ENCODE measurements at places on chromosomes 4 and X.

DNA sequence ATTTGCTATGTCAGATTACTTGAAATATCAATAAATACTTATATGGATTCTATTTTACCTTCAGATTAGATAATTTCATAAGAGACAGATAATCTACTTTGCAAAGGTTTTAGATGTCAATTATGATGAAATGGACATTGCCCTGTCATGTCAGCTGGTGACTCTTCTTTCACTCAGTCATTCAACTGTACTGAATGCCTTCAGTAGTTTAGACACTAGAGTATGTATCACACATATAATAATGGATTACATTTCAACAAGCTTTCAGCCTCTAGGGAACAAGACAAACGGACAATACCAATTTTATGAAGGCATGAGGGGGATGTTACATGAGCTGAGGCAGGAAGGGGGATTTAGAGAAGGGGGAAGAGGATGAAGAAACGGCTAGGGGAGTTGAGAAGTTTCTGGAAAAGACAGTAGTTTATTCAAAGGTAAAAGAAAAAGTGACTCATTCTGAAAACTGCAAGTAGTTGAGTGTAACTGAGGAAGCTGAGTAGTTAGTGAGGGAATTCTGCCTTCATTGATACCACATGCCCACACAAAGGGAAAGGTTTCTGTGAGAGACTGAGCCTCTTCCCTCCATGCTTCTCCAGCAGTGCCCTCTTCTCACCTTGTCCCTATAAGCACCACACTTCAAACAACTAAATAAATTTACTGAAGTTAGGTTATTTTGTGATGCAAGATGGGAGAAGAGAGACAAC lies 25.7 kb downstream of the SLC9B2 start:
- DNase-seq, result no peak

DNA sequence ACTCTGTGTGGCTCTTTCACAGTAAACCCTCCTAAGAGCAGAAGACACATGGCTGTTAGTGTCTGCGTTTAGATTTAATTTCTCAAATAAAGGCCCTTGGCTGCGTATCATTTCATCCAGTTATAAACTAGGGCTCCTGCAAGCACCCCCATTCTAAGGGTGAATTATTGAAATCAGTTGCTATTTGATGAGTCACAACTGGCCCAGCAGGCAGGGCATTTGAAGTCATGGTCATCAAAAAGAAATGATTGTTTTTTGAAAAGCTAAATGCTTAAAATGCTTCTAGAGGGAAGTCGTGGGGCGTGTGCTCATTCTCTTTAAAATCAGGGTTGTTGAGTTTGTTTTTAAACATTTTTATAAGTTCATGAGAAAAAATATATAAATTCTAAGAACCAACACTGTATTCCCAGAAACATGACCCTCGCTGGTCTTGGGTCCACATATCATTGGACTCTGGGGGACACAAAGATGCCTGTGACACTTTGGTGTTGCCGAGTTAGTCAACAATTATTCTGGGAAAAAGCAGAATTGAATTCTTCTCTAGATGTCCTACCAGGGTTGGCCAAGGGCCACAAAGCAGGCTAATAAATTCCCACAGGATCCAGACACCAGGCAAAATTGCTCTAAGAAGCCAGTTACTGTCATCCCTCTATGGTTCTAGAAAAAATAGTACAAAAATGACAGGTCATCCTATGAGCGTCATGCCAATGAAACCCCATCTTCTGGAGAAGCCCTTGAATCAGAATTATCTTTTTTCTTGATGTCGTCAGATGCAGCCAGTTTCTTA lies 99.5 kb upstream of the MYOZ2 start:
- DNase-seq, result no peak

GRCh38 chr4:41644915-41645295 lies 103.6 kb downstream of the PHOX2B start:
- no peak for DNase-seq

GRCh38 chr4:73211968-73212367 lies 46.6 kb downstream of the ANKRD17 start:
- DNase-seq, result peak; percentile 23

DNA sequence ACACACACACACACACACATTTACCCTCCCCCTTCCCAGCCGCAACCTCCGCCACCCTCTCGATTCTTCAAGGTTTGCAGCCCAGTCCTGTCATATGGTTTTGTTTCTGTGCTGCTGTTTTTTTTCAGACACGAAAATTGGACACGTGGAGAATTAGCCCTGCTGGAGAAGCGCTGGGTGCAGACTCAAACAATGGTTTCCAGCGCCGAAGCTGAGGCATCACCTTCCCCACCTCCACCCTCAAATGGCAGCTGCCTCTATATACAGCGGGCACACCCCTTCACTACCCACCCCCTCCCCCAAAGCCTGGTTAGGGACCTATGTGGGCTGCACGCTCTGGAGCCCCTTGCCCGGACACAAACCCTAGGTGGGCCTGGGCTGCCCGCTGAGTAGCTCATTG lies 87.9 kb downstream of the BCOR start:
- DNase-seq, result no peak

DNA sequence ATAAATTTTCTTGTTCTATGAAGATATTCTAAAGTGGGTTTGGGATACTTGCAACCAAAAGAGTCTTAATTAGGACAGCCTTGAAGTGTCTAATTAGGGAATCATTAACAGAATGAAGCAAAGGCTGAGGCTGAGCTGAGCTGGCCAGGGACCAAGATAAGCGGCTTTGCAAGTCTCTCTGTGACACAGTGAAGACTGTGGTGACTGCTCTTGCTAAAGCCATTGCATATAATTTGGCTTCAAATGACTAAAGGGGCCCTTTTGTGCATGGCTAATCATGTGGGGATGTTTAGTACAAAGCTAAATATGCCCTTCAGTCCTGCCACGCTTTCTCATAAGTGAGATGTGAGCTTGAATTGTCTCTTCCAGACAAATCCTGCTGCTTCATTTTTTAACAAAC lies 31.2 kb upstream of the GYPA start:
- no peak for DNase-seq

DNA sequence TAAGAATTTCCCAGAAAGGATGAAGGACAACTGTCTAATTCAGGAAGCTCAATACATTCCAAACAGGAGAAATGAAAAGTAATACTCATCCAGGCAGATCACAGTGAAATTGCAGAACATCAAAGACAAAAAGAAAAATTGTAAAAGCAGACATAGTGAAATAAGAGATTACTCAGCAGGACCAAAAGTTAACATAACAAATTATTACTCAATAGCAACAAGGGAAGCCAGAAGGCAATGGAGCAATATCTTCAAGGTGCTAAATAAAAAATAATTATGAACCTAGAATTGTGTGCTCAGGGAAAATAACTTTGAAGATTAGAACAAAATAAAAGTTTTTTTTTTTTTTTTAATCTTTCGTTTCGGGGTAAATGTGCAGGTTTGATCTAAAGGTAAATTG lies 30.5 kb upstream of the ENPP6 start:
- DNase-seq, result no peak

- no peak for DNase-seq
Measured at GRCh38 chr4:23923141-23923540, 33.3 kb upstream of the PPARGC1A start.

DNA sequence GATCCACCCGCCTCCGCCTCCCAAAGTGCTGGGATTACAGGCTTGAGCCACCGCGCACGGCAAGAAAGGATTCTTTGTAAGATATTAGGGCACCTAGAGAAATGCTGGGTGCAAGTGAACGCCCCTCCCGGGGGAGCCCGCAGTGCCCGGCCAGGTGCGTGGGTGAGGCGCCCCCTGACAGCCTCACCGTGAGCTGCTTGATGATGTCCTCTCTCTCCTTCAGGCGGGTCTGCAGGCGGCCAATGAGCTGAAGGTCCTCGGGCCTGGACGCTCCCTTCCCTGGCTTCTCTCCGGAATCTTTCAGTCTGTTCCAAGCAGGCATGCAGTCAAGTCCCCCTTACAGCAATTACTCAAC lies 21.9 kb downstream of the MED28 start:
- no peak for DNase-seq

GRCh38 chrX:129638917-129639316 lies 15.8 kb downstream of the APLN start:
- DNase-seq, result no peak

DNA sequence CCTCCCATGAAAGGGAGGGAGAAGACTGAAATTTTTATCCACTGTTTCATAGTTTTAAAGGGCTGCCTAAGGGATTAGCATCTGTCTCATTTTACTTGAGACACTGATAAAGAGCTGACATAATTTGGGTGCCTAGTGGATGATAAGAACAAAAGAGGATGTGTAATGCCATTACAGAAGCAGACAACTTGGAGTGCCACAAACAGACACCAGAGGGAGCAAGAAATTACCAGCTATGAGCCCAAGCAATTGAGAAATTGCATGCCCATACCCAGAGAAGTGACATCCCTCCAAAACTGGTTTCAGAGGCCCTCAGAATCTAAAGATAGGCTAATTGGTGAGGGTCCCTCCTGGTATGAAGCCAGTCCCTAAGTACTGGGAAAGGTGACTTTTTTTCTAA lies 38.5 kb upstream of the POU3F4 start:
- peak; percentile 25 for DNase-seq

DNA sequence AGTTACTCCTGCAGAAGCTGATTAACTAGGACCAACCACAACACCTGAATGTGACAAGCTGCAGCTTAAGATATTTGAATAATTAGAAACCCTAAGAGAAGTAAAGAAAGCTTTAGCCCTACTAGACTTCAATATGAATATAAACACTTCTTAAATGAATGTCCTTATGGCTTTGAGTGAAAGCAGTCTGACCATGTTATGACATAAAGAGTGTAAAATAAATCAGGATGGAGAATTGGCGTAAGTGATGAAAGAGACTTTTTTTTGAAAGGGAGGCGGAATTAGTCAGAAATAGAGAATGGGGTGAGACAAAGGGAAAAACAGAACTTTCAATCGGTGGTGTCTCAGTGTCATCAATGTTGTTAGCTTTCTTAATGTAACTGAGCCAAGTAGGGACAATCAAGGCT lies 117.2 kb upstream of the MAGEB16 start:
- DNase-seq, result no peak

- no peak for DNase-seq
Measured at GRCh38 chrX:123093792-123094191, 90.3 kb upstream of the GRIA3 start.

- DNase-seq, result no peak
Measured at GRCh38 chr4:55884093-55884850, 30.8 kb downstream of the EXOC1 start.

DNA sequence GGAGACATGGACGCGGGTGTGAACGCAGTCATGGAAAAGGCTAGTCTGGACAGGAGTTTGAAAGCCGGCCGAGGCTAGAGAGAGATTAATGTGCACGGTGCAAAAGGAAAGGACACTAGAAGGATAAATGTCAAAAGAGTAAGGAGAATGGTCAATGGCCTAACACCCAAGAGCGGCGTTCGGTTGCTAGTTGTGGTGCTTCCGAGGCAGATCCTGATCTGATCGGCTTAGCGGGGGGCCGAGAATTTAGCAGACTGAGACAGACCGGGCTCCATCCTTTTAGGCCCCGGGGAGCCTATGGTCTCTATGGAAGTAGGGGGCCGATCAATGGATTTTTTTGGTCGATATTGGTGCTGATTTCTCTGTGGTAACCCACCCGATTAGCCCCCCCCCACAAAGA lies 6.9 kb downstream of the GAGE10 start:
- no peak for DNase-seq

DNA sequence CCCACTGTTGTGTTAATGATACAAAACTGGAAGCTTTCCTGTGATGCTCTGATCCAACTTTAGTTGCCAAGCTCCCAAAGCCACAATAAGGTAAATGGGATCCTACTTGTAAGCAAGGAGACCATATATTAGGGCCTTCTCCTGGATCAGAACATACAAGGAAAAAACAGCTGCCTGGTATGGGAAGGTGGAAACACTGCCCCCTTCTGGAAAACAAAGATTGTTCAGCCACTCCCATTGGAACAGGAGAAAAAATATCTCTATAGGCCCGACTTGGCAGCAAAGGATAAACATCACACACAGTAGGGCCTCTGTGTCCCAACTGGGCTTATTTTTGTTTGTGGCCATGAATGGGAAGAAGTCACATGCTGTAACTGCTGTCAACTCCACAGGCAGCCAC lies 166.5 kb downstream of the TBX22 start:
- no peak for DNase-seq

DNA sequence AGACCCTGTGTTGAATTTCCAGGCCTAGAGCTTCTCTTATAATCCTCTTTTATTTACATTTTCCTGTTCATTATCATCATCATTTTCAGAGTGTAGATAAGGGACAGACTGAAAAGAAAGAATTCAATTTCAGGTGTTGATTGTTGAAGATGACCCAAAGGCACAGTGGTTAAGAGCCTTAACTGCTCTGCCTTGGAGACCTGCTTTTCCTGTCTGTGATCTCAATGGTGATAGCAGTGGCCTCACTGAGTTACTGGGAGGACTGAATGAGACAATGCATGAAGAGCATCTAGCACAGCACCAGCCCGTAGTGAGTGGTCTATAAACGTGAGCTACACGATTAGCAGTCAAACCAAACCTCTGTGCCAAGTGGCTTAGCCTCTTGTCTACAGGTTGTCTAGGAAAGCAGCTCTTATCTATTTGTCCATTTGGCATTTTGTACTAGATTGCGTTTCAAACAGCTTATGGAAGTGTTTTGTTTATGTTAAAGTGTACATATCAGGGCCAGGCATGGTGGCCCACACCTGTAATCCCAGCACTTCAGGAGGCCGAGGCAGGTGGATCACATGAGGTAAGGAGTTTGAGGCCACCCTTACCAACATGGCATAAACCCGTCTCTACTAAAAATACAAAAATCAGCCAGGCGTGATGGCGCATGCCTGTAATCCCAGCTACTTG lies 41.5 kb downstream of the SETD7 start:
- no peak for DNase-seq

GRCh38 chrX:8139716-8140115 lies 31.4 kb downstream of the VCX2 start:
- no peak for DNase-seq

DNA sequence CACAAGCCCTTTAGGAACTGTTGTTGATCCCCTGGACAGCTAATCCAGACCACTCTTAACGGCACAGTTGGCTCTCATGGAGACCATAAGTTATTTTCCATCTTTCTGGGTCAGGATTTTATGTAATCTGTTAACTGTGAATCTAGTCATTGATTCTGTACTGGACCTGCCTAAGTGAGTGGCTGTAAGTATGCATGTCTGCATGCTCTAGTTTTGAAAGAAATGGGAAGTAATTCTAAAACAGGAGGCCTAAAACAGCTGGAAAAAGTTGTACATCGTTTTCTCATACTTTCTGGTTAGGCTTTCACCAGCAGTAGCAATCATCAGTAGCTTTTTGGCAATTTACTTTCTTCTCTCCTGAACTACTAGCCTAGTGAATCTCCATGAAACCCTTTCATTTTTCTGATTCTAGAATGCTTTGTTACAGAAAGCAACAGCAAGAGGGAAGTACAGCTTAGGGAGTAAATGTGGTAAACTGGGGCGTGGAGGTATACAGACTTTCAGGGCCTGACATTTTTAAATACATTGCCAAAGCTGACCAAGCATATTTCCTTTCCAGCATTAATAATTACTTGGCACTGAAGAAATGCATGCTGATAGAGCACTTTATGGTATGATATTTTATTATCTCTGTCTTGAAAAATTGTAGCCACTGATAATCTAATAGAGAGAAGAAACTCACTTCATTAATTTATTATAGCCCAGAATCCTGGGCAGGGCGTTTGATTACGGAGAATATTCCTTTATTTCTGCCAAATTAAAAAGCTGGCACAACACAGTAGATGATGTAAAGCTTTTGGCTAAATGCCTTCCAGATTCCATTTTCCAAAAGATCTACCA lies 202.7 kb downstream of the BANK1 start:
- no peak for DNase-seq

Measured in activated CD4-positive, alpha-beta T cell treated with anti-CD3 and anti-CD28 coated beads, Interleukin-2, Interleukin-4, amounts not matched to agents 100 ng/mL and 50 ng/mL, durations not matched to agents 16 hours and 8 hours (primary cell).